ENCODE measurements at places on chromosomes 7 and 10.

DNA sequence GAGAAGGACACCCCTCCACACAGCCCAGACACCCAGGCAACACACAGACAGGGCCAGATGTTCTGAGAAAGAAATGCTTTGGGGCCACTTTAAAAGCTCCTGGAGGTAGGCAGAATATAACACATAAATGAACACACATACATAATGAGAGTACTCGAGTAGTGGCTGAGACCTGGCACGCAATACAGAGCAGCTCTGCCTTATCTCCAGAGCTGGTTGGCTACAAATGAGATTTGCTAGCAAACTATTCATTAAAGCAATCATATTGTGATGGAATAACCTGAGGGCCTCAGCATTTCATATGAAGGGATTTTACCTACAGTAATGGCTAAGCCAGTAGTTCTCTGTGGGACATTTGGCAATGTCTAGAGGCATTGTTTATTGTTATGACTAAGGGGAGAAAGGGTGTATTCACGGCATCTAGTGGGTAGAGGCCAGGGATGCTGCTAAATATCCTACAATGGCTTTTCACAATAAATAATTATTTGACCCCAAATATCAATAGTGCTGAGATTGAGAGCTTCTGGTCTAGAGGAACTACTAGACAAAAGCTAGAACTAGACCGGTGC is 5.5 kb upstream of the IMPDH1 start:
- no peak for DNase-seq

- no peak for DNase-seq
Observed at GRCh38 chr10:102837230-102837721, at the start of gene CYP17A1. TSS of gene CYP17A1 (minus strand) at chr10:102837413. CDS start at chr10:102837361, 52 bp downstream.

DNA sequence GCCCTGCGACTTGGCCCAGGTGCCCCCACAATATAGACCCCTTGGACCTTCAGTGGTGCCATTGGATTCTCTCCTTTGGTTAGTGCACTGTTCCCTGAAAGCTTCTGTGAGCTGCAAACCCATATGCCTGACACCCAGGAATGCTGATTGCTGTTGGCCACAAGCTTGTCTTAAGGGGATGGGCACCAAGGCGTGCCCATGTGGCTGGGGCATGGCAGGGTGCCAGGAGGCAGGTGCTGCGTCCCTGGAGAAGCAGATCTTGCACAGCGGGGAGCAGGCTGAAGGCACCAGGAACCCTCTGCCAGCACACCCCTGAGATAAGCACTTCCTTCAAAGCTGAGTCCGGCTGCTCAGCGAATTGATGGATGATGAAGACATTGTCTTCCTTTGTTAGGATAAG is 411.8 kb downstream of the SDK1 start:
- DNase-seq, result no peak

- no peak for DNase-seq
Observed at GRCh38 chr10:20004087-20004523, 187.9 kb downstream of the PLXDC2 start.

- DNase-seq, result no peak
Observed at GRCh38 chr7:66207540-66207939, 2.4 kb downstream of the TPST1 start.

DNA sequence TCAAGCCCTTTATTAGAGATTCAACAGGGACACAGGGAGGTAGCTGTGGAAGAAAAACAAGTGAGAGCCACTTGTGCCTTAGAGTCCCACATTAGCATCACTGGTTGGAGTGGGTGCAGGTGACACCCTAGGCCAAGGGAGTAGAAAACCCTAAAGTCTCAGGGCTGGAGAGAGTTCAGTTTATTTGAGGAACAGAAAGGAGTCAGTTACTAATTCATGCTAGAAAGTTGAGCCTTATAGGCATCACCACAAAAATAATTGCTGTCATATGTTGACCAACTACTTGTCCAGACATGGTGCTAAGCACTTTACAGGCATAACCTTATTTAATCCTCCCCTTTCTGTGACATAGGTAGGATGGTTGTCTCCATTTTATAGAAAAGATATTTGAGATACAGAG is 20.9 kb upstream of the ACSL5 start:
- DNase-seq, result no peak

DNA sequence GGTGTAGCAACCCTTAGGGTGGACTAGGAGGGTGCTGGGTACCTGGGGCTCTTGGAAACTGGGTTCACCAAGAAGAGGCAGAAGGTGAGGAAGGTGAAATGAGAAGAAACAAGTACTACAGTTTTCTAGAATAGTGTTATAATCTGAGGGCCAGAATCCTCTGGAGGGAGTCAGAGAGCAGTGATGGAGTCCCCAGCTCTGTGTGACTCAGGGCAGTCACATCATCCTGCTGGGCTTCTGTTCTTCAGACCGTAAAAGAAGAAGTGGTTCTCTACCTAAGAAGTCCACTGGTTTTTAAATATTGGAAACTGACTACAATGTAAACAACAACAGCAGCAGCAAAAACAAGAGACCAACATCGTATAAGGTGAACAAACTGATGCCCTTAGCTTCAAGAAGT is 197.3 kb downstream of the PRPF18 start:
- no peak for DNase-seq

DNA sequence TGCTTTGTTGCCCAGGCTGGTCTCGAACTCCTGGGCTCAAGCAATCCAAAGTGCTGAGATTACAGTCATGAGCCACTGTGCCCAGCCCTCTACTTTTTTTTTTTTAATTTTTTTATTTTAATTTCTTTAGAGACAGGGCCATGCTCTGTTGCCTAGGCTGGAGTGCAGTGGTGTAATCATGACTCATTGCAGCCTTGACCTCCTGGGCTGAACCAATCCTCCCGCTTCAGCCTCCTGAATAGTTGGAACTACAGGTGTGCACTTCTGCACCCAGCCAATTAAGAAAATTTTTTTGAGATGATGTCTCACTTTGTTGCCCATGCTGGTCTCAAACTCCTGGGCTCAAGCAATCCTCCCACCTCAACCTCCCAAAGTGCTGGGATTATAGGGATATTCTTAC is 528.6 kb downstream of the GATA3 start:
- no peak for DNase-seq

DNA sequence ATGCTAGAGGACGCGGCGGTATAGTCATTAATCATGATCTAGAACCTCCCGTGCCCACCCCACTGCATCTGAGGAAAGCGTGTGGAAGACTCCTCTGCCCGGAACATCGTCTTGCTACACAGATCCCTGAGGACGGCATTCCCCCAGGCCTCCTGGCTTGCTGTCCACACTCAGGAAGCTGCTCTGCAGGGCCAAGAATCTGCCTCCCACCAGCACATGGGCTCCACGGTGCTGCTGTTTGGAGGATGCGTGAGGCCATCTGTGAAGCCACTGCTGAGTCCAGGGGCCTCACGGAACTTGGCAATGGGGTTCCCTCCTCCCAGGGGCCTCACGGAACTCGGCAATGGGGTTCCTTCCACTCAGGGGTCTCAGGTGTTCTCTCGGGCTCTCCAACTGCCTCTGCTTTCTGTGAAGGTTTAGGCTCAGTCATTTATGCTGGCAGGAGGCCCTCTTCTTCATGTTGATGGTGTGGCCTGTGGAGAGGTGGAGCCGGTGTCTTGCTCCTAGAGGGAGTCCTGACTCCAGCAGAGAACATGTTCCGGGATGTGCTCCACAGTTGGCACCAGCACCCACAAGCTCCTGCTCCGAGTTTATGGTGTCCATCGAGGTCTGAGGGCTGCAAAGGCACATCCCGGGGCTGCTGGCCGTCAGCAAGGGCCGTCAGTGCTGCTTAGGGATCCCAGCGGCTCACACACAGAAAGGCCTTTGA is 273.3 kb downstream of the DNAJB6 start:
- no peak for DNase-seq

GRCh38 chr7:20157456-20157855 is 59.7 kb downstream of the MACC1 start:
- no peak for DNase-seq

DNA sequence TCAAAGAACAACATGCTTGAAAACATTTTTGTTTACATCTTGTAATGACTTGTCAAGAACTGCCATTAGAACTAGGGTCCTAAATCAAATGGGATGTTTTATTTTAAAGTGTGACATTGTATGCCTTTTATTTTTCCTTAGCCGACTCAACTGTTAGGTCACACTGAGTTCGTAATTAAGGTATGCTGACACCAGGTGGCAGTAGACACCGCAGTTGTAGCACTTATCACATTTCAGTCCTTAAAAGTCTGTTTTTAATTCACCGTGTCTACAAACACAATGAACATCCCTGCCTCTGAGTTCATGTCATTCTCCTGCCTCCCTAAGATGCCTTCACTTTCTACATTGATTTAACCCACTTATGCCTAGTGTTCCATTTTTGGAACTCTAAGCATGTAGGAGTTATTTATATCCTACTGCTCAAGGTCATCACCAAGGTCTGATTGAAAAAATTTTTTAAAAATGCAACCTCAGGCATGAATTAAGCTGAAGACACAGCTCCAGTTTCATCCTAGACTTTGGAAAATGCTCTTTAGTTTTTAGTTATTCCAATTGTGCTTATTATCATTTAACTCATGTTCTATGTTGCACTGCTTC is 186.1 kb downstream of the BMPER start:
- DNase-seq, result no peak

- DNase-seq, result no peak
Observed at GRCh38 chr7:83325083-83325482, 162.4 kb upstream of the PCLO start.

Data from NCI-H2081 (cell line).